T-helper 2 cell (primary cell): ENCODE measurements at places on chromosomes 3 and 15.

DNA sequence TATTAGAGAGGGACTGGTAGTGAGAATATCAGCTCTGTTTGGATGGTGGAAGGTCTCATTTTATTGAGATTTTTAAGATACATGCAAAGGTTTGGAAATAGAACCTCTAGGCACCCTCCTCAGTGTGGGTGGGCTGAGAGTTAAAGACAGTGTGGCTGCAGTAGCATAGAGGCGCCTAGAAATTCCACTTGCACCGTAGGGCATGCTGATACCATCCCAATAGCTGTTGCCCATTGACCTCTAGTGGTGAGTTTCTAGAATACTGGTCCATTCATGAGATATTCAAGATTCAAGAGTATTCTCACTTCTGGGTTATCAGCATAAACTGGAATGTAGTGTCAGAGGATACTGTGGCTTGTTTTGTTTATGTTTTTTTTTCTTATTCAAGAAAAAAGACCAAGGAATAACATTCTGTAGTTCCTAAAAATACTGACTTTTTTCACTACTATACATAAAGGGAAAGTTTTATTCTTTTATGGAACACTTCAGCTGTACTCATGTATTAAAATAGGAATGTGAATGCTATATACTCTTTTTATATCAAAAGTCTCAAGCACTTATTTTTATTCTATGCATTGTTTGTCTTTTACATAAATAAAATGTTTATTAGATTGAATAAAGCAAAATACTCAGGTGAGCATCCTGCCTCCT, 87.2 kb downstream of the TGFBR2 start:
- no peak for DNase-seq

GRCh38 chr3:127208483-127209100, 15.7 kb downstream of the PRR23E start:
- no peak for DNase-seq

GRCh38 chr15:101277038-101277822, at the start of gene SELENOS:
Gene SELENOS (minus strand): TSS chr15:101277485. CDS start chr15:101277417, 68 bp downstream.
- DNase-seq, result peak; percentile 80

- DNase-seq, result no peak
Observed at GRCh38 chr3:21290557-21290956, 460.5 kb downstream of the ZNF385D start.

DNA sequence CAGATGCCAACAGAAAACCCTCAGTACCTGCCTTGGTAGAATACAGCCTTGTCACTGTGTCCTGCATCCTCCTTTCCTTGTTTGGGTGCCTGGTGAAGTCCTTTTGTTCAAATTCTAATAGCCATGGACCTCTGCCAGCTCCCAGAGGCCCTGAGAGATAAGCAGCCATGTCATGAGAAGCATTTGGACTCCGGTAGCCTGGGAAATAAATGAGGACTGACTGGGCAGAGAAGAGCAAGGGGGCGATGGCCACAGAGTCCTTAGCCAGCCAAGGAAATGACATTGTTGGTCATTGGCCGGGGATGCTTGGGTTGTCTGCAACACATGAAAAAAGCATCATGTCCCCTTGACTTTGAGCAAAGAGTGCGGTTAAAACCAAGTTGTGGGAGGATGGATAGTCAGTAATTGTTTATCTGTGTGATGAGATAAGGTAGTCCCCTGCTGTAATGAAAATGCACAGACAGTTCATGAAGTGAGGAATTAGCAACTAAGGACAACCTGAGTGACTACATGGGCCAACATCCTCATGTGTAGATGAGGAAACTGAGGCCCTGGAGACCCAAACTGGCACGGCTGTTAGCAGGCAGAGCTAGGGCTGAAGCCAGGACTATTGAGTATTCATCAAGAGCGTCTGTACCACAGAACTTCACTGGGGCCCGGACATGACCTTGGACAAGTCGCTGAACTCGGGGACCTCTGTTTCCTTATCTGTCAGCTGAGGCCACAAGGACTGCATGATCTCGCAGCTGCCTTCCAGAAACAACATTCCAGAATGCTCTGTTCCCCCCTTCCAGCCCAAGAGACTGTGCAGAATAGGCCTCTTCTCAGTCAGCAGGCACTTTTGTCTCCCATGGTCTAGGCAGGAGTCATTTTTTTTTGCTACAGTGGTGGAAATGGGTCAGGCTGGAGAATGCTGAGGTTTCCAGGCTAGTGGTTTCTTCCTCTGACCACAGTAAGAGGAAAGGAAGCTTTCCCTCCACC, 90.5 kb upstream of the CTDSPL start:
- no peak for DNase-seq

DNA sequence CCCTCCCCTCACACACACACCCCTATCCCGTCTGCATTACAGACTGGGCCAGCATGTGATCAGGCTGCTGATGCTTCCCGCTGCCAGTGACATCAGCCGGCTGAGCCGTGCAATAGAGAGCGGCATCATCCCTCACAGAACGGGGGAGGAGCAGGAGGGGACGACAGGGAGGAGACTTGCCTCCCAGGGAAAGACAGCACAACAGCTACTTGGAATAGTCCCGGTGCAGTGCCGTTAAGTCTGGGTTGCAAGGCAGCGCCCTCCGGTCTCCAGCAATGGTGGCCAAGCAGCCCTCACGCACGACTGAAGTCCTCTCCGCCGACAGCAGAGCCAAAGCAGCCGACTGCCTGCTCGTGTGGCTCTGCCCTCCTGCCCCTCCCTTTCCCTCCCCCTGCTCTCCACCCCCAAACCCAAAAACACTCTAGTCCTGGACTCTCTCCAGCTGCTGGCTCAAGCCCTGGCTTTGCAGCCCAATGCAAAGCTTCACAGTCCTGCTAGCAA, 31.5 kb upstream of the RPS17 start:
- DNase-seq, result no peak

- peak; percentile 47 for DNase-seq
Observed at GRCh38 chr3:42638339-42638842, 15.1 kb upstream of the ZBTB47 start.

DNA sequence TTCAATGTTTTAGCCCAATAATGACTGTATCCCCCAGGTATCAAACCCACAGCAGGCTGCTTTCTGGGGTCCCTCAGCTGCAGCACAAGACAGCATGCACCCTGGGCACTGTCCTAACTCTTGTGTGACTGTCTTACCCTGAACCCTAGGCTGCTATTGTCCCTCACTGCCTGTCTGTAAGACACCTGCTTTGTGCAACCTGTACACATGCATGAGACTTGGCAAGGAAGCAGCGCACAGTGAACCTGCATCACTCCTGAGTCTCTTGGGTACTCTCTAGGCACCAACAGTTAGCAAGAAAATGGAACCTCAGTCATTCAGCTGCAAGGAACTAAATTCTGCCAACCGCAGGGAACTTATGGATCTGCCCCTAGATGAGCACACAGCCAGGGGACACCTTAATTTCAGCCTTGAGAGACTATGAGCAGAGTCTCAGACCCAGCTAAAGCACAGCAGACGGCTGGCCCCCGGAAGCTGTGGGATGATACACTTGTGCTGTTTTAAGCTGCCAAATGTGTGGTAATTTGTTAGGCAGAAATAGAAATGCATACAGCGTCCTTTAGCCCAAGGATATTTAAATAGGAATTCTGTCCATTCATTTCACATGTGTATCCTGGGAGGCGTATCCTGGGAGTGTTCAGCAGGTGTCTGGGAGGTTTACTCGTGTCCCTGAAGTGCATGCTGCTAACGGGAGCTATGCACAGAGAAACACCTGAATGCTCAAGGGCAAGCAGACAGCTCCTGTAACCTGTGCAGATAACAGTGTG, 223.8 kb downstream of the KLF13 start:
- DNase-seq, result no peak
